GM06990 (cell line): ENCODE measurements at places on chromosomes 1 and 21.

DNA sequence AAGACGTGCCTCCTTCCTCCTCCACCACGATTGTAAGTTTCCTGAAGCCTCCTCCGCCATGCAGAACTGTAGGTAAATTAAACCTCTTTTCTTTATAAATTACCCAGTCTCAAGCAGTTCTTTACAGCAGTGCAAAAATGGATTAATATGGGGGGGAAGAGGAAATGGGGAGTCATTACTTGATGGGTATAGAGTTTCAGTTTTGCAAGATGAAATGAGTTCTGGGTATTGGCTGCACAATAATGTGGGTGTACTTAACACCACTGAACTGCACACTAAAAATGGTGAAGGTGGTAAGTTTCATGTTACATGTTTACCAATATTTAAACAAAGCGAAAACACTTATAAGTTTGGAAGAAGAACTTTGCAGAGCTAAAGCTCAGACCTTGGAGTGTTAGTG lies 24.3 kb upstream of the DISP1 start:
- no peak for DNase-seq

DNA sequence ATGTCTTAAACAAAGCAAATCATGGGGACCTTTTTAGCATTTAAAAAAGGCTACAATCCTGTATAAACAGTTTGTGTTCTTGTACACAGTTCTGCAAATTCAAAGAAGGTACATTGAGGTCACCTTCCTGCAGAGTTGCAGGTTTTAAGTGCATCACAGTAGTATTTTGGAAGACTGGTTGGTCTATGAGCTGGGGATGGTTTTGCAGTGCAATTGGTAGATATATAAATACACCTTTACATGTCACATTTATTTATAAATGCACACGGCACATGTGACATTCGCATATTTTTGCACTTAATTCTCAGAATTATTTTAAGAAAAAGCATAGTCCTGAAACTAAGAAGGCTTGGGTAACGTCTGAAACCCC lies 599 bp upstream of the ITPKB start:
- no peak for DNase-seq

DNA sequence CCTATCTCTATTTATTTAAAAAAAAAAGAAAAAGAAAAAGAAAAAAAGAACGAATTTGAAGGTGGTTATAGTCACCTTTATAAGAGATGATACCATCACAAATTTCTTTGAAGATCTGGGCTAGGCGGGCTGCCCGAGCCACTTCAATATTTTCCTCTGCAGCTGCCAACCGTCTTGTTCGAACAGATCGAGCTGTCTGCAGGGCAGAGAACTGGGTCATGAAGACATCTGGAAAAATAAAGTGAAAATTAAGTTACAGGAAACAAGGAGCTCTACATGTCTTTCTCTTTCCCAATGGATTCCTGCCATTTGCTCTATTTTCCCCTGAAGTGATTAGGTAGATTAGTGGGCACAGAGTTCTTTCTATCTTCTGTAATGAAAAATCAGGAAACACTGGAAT lies 31.9 kb downstream of the RUSC1 start:
- DNase-seq: no peak

GRCh38 chr1:147169840-147170674 lies 2.2 kb downstream of the PRKAB2 start:
- no peak for DNase-seq

GRCh38 chr1:173038875-173039554 lies 11.7 kb downstream of the TNFSF18 start:
- no peak for DNase-seq

GRCh38 chr1:201495551-201496295 lies 11.2 kb downstream of the CSRP1 start:
- DNase-seq: no peak

GRCh38 chr1:45545019-45545493 lies 5.6 kb upstream of the AKR1A1 start:
- DNase-seq: peak; percentile 57

DNA sequence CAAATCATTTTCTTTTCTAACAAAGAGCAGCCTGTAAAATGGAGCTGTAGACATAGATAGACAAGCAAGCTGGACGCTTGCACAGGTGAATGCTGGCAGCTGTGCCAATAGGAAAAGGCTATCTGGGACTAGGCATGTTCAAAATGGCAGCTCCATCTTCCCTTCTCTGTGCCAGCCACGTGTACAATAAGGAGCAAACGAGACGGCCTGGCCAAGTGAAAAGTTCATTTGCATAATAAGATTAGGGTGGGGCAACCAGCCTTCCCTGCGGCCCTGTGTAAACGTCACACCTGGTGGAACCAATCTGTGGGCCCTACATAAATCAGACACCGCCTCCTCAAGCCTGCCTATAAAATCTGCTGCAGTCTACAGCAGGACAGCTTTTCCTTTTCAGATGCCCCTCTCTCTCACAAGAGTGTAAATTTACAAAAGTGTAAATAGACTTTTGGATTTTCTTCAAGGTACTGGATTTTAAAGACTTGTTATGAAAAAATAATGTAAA lies 16.6 kb upstream of the EDEM3 start:
- no peak for DNase-seq

DNA sequence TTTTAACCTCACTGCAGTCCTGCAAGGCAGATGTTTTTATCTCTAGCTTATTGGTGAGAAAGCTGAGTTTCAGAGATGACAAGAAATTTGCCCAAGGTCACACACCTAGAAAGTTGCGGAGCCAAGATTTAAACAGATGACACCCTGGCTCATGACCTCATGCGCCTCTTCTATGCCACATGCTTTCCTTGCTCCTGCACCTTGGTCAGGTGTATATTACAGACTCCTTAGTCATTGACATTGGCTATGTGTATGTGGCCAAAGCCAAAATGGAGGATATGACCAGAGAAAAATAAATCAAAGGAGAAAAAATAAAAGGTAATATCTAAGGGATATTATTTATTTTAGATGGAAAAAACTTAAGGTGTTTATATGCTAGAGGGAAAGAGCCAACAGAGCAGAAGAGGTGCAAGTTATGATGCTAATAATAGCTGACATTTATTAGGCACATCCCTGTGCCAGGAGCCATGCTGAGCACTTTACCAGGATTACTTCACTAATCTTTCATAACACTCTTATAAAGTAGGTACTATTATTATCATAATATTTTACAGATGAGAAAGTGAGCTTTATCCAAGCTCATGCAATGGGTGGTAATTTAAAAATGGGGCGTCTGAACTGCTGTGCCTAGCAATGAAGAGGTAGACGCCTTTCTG lies 13.8 kb upstream of the MYOC start:
- no peak for DNase-seq

DNA sequence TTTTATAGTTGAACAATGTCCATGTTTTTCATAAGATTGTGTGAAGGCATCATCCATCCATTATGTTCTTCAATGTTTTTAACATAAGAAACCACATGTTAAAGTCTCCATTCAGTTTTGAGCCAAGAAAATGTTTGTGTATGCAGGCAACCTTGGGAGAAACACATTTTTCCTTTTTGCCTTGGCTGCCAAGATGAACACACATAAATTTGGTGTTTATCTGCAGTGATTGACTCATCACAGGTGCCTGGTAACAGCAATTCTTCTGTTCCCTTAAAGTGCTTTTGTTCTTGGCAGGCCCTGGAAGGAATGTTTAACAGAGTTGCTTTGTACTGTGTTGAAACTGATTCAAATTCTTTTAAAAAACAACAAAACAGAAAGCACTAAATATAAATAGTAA lies 709.9 kb upstream of the ADGRL4 start:
- DNase-seq: no peak

DNA sequence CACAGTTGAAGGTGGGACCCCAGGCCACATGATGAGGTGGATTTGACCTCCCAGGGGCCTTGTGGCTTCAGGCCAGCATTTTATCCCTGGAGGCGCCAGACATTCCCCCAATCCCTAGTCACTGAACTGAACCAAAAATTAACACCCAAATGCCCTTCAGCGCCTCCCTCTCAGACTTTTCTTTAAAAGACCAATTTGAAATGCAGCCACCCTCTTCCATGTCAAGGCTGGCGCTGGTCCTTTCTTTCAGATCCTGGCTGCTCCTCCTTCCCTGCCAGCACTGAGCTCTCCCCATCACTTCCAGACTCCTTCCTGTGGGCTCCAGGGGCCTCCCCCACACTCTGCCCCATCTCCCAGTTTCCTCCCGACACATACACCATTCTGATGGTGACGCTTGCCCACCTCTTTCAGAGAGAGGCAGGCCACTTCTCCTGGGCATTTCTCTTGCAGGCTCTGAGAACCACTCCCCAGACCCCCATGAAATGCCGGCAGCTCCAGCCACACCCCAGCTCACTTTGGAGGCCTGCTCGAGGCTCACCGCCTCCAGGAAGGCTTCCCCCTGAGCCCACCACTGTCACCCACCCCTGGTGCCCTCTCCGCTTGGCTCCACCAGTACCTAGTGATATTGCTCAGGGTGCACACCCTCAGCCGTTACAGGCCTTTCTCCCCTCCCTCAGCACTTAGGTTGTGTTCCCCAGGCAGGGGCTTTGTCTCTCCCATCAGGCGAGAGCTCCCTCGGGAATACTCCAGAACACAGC lies 27.0 kb downstream of the NAV1 start:
- DNase-seq: no peak

- DNase-seq: no peak
Measured at GRCh38 chr1:214425101-214425500, 126.3 kb downstream of the PTPN14 start.

GRCh38 chr1:210222340-210223006 lies 10.1 kb upstream of the SERTAD4 start:
- no peak for DNase-seq

DNA sequence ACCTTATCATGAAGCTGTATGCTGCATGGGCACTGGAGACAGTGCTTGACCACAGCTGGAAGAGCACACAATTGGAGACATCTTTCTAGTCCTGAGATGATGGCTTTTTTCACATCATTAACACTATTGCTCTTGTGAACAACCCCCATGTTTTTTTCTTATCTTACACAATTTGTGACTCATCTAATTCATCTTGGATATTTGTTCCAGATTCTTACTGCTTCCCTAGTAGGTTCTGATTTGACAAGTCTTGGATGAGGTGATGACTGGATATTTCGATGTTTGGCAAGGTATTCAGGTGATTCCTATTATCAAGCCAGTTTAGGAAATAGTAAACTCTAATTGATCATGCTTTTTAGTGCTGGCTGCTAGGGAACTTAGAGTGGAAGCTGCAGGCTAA lies 23.7 kb downstream of the HLX start:
- DNase-seq: no peak

DNA sequence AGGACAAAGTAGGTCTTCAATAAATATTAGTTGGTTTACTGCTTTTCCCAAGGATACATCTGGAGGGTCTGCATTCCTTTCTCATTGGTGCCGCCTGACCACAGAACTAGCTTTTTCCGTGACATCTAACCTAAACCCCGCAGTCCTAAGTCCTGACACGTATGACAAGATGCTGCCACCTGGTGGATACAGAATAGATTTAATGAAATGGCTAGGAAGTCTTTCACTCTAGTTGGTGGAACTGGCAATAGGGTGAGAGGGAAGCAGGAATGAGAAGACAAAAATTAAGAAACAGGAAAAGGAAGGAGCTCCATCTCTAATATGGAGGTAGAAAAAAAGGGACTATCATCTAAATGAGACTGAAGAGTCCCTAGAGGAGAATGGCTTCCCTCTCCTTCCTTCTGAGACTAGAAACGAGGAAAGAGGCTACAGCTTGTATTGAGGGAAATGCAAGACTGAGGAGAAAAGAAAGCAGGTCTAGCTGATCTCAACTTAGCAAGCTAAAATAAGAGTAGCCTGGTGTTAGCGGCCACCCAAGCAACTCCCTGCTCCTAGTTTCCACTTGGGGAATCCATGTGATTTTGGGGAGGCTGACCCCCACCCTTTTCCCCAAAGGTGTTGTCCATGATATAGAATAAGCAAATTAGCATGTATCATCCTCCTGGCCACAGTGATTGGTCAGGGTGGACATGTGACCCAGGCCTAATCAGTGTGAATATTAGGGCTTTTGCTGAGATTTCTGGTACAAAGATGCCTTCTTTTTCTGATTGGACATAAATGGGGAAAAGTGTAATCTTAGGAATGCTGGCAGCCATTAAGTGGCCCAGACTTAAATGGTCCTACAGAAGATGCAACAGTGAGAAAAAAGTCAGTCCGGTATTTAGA lies 5.9 kb downstream of the RFX5 start:
- no peak for DNase-seq

DNA sequence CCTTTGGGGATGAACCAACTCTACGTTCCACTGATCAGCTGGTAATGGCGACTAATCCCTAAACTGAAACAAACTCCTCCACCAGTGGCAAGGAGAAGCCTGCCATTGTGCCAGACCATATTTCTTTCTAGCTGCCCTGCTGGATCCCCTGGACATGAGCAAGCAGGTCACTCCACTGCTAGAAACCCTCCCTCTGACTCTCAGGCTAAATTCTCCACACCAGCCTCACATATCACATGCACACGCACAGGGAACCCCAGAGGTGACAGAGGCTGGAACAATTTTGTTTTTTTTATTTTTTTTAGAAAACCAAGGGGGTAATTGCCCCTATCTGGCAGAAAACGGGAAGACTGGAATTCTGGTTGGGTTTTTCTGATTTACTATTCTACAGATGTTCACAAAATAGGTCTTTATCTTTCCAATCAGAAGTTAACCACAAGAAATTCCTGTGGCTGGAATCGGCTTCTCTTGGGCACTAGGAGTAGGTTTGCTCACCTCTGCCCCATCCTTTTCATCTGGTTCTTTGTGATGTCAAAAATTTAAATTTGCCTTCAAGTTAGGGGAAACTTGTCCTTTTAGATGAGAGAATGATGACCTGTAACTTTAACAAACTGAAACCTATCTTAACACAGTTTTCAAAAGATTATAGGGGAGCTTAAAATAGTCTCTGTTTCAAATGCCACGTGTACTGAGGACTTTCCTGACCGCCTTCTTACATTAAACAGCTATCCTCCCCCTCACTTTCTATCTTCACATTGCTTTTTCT lies 258.1 kb downstream of the SDCCAG8 start:
- no peak for DNase-seq

DNA sequence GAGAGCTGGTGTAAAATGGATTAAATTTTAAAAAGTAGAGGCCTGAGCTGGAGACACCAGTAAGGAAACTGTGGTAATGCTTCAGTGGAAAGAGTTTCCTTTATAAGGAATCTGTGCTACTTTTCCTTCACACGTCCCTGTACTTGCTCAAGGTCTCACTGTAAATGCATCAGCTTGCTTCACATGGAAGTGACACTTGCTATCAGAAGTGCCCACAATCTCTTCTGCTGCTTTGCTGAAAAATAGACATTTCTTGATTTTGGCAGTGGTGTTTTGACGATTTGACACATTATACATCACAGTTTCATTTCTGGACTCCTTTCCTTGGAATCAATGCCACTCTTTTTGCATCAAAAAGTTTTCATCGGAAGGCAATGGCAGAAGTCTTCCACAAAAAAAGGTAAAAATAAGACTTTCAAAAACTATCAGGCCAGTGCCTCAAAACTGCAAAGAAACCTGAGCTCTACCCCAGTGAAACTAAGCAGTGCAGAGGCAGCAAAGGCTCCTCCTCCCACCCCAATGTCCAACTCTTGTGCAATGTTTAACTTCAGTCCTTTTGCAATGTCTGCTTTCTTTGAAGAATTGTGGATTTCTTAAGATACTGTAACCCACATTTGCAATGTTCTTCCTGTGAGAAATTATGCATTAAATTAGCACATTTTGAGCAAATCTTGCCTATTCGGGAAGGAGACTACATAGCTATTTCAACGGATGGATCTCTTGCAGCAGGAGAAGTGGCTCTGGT lies 18.4 kb upstream of the TSPAN2 start:
- DNase-seq: no peak

GRCh38 chr21:28132713-28133112 lies 860.0 kb downstream of the LTN1 start:
- DNase-seq: no peak
